CD8-positive, alpha-beta memory T cell (primary cell): ENCODE measurements at places on chromosomes 1 and 21. TPM values are rescaled to one million over a fixed set of nuclear protein-coding genes. Genes with fewer than 3 reads are reported as not detected.

ADAMTS5 gene
- total RNA-seq, result not detected

DNA sequence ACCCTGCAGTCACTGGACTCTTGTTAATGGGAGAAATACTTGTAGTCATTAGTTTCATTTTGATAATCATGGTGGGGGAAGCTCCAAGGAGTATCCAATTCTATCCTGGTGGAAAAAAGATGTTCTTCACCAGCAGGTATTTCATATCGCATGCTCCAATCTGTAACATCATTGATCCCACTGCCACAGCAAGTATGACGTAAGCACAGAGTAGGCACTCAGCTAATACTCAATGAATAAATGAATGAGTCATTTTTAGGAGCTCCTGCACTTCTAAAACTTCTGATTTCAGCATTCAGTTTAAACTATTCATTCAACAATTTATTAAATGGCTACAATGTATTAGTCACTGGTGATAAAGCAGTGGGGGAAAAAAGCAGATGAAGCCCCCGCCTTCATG, 30.3 kb downstream of the RXRG start:
- peaks cover 4% of the 10 kb centered on the region for H3K27me3 ChIP-seq
- H3K27ac ChIP-seq, result no peak overlapping the region
- no peak overlapping the region for H3K4me3 ChIP-seq
- no peaks in the 10 kb centered on the region for H3K36me3 ChIP-seq
- no peak for DNase-seq

GRCh38 chr1:71521655-71522264, 440.9 kb upstream of the ZRANB2 start:
- DNase-seq, result no peak
- H3K36me3 ChIP-seq, result no peaks in the 10 kb centered on the region
- no peak overlapping the region for H3K27ac ChIP-seq

MATN1 gene
- 0.59 TPM for total RNA-seq

DNA sequence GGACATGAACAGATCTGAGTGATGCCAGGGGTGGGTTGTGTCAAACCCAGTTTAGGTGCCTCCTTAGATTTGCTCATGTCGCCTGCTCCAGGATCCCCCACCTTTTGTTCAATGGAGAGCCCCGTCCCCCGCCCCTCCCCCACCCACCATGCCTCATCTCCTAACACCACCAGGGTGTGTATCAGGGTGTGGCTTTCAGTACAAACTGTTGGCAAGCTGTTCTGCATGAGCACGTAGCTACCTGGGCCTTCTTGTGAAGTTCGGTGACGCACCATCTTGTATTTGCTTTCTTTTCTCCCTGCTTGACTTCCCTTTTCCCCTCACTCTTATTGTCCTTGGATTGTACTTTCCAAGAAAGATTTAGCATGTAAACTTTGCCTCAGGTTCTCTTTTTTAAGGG, 94.8 kb downstream of the EBNA1BP2 start:
- no peaks in the 10 kb centered on the region for H3K27me3 ChIP-seq
- no peak overlapping the region for H3K4me3 ChIP-seq
- H3K36me3 ChIP-seq, result no peaks in the 10 kb centered on the region
- no peak overlapping the region for H3K27ac ChIP-seq
- H3K4me1 ChIP-seq, result no peaks in the 10 kb centered on the region

DNA sequence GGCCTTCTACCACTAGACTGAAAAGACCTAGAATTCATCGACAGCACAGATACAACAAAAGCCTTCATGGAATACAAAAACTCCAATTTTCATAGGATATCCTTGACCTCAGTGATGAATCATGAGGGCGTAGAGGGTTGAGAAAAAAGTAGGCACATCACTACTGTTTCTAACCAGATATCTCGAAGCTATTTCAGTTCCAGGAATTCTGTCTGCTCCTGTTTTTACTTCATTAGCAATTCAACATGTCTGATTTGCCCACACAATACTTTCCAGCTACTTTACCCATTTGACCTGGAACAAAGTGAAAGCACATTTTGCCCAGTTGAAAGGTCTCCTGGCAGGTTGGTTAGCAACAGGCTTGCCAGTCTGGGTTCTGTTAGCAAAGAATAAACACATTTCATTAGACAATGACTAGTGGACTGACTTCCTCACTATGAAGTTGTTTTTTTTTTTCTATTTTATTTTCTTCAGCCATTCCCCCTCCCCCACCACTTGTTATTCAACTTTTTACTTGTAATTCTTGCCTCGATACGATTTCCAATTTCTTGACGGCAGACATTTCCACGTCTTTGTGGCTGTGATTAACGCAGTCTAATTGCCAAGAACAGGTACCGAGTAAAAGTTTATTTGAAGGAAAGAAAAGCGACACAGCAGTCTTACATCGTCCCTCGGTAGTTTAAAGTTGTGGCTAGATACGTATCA, 4.0 kb upstream of the ZBTB18 start:
- H3K4me3 ChIP-seq, result peak overlapping the region; percentile 90
- peak overlapping the region; percentile 97 for H3K27ac ChIP-seq
- H3K27me3 ChIP-seq, result no peaks in the 10 kb centered on the region
- no peaks in the 10 kb centered on the region for H3K36me3 ChIP-seq
- H3K4me1 ChIP-seq, result peaks cover 34% of the 10 kb centered on the region

- H3K36me3 ChIP-seq, result no peaks in the 10 kb centered on the region
- no peak within 1 kb of the TSS for H3K4me3 ChIP-seq
- no peak for DNase-seq
- H3K4me1 ChIP-seq, result no peaks in the 10 kb centered on the region
Measured at GRCh38 chr1:81800695-81801650, at the start of gene ADGRL2. Gene ADGRL2, plus strand, starts transcription at chr1:81800934. Its CDS starts 36,051 bp downstream, at chr1:81836985.

- H3K4me3 ChIP-seq, result no peak within 1 kb of the TSS
- no peaks in the 10 kb centered on the region for H3K36me3 ChIP-seq
- DNase-seq, result no peak
- H3K27me3 ChIP-seq, result peaks cover 31% of the 10 kb centered on the region
- no peak within 1 kb of the TSS for H3K27ac ChIP-seq
Measured at GRCh38 chr1:183417772-183418491, at the start of gene NMNAT2. Gene NMNAT2, minus strand, starts transcription at chr1:183418380. Its CDS starts 113 bp downstream, at chr1:183418267.

DNA sequence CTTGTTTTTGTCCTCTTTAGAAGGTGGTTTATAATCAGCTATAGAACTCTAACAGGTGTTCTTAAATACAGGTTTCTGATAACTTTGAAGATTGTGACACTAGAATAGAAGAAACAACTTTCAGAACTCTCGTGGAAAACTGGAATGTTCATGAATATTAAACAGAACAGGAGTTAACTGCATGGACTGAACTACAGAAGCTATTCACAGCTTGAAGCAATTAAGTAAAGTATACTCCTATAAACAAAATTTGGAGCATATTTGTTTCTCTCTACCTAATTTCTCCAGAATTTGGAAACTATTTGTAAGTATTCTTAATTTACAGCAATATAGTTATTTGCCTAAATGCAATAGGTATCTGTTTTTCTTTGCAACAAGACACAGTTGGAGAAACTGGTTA, 824.8 kb downstream of the ADGRL2 start:
- no peak overlapping the region for H3K27ac ChIP-seq
- H3K36me3 ChIP-seq, result no peaks in the 10 kb centered on the region
- H3K4me1 ChIP-seq, result no peaks in the 10 kb centered on the region
- DNase-seq, result no peak

DNA sequence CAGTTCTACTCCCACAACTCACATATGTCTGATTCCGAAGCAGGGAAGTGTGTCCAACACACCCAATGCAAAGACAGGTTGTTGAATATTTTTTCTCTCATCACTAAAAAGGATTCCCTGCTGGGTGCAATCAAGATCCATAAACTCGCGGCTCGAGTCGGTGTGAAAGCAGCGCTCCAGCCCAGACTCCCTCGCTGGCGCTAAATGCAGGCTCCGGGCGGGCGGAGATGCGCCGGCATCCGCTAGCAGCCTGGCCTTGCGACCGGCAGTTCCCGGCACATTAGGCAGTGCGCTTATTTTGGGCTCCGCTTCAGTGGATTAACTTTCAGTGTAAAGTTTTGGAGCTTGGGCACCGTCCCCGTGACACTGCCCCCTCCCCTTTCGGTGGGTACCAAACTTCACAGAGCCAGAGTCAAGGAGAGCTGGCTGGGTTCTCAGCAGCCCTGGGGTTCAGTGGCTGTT, 87.7 kb upstream of the POU3F1 start:
- no peak for DNase-seq
- H3K36me3 ChIP-seq, result no peaks in the 10 kb centered on the region
- no peak overlapping the region for H3K27ac ChIP-seq
- peaks cover 15% of the 10 kb centered on the region for H3K27me3 ChIP-seq

DNA sequence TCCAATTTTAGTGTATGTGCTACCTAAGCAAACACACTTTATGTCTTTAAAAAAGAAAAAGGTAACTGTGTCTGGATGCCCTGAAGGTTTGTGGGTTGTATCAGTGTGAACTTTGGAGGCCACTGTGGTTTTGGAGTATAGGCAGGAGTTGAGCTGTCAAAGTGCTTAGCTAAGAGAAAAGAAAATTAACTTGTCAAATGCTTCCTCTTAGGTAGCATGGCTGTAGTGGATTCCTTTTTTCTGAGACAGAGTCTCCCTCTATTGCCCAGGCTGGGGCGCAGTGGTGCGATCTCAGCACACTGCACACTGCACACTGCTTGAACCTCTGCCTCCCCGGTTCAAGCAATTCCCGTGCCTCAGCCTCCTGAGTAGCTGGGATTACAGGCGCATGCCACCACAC, 11.2 kb upstream of the SLC41A1 start:
- no peak for DNase-seq
- no peaks in the 10 kb centered on the region for H3K36me3 ChIP-seq
- no peaks in the 10 kb centered on the region for H3K4me1 ChIP-seq
- no peak overlapping the region for H3K27ac ChIP-seq
- H3K27me3 ChIP-seq, result no peaks in the 10 kb centered on the region

OR2T33 gene
- not detected for total RNA-seq

DNA sequence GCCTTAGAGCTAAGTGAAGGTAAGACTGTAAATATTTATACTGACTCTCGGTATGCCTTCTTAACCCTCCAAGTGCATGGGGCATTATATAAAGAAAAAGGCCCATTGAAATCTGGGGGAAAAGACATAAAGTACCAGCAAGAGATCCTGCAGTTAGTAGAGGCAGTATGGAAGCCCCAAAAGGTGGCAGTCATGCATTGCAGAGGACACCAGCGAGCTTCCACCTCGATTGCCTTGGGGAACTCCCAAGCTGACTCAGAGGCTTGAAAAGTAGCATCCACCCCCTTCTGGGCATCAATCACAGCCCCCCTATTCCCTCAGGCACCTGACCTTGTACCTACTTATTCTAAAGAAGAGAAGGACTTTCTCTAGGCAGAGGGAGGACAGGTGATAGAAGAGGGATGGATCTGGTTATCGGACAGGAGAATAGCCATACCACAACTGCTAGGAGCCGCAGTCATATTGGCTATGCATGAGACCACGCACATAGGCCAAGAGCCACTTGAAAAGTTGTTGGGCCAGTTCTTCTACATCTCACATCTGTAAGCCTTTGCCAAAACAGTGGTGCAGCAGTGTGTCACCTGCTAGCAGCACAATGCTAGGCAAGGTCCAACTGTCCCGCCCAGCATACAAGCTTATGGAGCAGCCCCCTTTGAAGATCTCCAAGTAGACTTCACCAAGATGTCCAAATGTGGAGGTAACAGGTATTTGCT, 19.4 kb downstream of the PLA2G2F start:
- no peak overlapping the region for H3K27ac ChIP-seq
- H3K36me3 ChIP-seq, result no peaks in the 10 kb centered on the region
- no peak overlapping the region for H3K4me3 ChIP-seq
- H3K4me1 ChIP-seq, result no peaks in the 10 kb centered on the region

- no peak overlapping the region for H3K4me3 ChIP-seq
- no peaks in the 10 kb centered on the region for H3K36me3 ChIP-seq
- H3K27ac ChIP-seq, result no peak overlapping the region
- no peak for DNase-seq
- no peaks in the 10 kb centered on the region for H3K27me3 ChIP-seq
- H3K4me1 ChIP-seq, result no peaks in the 10 kb centered on the region
Measured at GRCh38 chr1:234645474-234645953, 35.5 kb upstream of the IRF2BP2 start.

DNA sequence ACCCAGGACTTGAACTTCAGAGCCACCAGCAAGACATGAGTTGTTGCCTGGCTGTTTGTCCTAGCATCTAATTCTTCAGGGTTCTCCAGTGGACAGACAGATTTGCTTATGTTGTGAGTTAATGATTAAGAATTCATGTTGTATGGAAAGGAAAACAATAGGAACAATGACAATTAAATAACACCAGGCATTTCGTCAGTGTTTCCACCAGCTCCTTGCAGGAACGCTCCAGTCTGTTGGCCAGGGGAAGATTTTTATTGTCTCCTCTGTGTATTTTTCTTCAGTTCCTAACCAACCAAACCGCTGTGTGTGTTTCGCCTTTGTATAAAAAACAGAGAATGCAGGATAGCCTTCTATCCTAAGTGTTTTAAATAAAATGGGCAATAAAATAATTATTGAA, 64.4 kb upstream of the PTGFR start:
- H3K4me3 ChIP-seq, result no peak overlapping the region
- no peaks in the 10 kb centered on the region for H3K27me3 ChIP-seq
- H3K27ac ChIP-seq, result no peak overlapping the region
- DNase-seq, result no peak
- H3K36me3 ChIP-seq, result no peaks in the 10 kb centered on the region

CREG1 gene
- 14.6 TPM for total RNA-seq

DNA sequence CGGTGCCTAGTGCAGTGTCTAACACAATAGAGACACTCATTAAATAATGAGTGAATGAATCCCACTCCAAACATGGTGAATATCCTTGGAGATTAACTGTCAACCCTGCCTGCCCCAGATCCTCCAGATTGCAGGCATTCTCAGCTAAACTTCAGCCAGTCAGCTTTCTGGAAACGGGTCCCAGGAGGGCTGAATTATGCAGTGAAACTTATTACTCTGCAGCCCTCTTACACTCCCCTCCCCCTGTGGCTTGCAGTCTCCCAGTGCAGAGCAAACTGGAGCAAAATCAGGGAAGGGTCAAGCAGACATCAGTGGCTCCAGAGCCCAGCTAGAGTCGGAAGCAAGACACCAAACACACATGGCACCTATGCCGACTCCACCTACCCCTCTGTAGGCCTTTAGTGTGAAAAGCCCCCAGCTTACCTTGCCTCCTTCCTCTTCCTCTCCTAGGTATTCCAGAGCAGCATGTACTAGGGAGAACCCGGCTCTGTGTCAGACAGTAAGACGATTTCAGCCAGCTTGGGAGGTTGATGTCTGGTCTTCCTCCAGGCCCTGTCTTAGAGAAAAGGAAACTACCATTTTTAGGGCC, 6.5 kb upstream of the RGS16 start:
- peaks cover 17% of the 10 kb centered on the region for H3K4me1 ChIP-seq
- H3K27ac ChIP-seq, result no peak overlapping the region
